ENCODE measurements at places on chromosomes 2 and 18.

DNA sequence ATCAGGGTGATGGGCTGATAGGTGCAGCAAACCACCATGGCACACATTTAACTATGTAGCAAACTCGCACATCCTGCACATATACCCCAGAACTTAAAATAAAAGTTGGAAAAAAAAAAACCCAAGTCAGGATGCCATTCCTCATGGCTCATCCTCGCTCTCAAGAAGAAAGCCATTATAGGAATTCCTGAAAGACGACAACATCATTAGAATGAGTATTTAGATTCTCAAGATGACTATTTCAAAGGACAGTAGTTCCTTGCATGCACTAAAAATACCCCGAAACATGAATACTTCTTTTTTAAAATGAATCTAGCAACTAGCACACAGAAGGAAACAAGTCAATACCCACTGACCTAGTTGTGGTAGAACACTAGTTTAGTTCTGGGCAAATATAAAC, 285.8 kb upstream of the REV1 start:
- peak; percentile 66 for DNase-seq

GRCh38 chr2:199705538-199705937, 145.5 kb downstream of the FTCDNL1 start:
- no peak for DNase-seq

DNA sequence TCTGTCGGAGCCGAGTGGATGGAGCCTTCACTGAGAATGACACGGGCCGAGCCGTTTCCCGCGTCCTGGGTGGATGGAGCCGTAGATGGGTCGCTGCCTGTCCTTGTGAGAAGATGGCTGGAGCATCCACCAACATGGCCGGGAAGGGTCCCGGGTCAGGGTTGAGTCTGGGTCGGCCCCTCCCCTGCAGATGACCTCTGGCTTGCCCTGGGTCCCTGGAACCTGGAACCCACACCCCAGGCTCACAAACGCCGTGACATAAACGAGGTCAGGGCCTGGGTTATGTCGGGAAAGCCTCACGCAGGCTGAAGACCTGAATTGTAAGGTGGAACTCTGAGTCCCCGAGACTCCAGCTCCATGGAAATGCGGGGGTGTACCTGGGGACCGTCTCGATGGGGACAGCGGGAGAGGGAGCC, 94.9 kb downstream of the NFATC1 start:
- no peak for DNase-seq

DNA sequence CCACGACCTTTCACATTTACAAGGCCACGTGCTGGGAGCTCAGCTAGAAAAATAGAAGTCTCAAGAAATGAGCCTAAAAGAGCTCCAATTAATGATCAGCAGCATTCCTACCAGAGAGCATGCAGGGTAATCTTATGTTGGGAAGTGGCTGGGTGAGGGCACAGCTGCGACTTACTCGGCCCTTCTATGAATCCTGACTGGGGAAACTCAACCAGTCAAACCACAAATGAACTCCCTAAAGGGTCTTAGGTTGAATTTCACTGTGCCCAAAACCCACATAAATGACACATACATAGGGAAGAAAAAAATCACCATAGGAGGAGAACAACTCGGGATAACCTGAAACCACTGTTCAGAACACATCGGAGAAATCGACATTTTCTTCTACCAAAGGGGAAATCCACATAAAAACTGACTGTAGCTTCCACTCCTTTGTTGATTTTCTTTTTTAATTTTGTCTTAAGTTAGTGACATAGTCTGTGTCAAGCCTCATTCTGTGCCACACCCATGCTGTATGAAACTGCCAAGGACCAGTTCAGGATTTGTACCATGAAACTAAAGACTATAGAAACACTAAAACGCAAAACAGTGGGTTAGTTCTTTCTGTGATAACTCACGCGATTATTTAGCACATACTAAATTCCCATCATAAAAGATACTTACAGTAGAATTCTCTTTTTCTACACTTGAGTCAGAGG, 54.7 kb downstream of the UXS1 start:
- DNase-seq: no peak

DNA sequence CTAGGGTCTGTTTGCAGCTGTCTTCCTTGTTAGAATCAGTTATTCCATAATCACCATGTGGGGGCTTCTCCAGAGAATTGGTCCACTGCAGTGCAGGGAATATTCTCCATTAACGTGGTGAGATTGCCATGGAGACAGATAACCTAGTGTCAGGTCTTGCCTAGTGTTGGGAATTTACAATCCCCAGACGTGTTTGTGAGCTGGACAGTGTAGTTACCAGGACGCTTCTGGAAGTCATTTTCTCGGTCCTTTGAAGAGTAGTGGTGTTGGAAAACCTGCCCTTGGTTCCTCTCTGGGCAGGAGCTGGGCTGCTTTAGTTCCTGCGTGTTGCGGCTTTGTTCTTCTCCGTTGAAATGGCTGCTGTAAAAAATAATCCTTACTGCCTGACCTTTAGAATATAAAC, 68.8 kb upstream of the LYPD6B start:
- no peak for DNase-seq

- DNase-seq: no peak
Measured at GRCh38 chr2:207619764-207620203, 5.4 kb downstream of the METTL21A start.

GRCh38 chr2:119245076-119245840, 21.6 kb downstream of the STEAP3 start:
- DNase-seq: no peak

DNA sequence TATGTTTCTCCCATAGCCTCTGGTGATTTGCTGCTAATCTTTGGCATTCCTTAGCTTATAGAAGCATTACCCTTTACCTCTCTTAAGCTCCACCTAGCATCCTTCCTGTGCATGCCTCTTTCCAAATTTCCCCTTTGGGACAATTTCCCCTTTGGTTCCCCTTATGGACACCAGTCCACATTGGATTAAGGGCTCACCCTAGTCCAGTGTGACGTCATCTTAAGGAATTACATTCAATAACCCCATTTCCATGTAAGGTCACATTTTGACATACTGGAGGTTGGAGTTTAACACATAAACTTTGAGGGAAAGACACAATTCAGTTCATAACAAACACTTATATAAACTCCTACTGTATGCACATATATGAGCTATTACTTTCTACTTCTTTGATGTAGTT, 916.6 kb downstream of the SLC4A3 start:
- no peak for DNase-seq

- DNase-seq: no peak
Measured at GRCh38 chr2:202599911-202600310, 34.9 kb upstream of the FAM117B start.

DNA sequence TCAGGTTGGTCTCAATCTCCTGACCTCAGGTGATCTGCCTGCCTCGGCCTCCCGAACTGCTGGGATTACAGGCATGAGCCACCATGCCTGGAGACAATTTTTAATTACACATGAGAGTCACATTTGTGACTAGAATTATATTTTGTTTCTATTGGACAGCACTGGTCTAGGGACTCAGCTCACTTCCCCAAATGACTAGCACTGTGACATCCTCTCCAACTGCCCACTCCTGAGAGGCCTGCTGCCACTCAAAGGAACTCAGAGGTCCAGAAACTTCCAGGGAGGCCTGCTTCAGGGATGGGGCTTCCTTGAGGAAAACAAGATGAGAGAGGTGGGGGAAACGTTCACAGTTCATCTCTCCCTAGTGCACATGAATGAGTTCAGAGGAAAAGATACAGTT, 29.5 kb downstream of the TMEM163 start:
- no peak for DNase-seq

DNA sequence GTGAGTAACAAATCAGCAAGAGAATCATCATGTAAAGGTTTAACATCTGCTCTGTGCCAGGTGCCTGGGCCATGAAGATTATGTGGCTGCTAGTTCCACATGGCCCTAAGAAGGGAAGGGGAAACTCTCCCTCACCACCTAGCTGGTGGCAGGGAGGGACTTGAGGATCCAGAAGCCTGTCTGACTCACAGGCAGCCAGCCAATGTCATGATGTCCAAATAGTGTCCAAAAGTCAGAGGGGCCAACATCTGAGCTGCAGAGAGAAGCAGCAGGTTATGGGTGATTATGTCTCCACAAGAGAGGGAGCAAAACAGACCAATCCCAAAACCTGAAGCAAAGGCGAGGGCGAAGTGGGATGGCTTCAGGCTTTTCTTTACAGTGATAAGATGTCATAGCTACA, 61.9 kb upstream of the SPP2 start:
- DNase-seq: no peak

DNA sequence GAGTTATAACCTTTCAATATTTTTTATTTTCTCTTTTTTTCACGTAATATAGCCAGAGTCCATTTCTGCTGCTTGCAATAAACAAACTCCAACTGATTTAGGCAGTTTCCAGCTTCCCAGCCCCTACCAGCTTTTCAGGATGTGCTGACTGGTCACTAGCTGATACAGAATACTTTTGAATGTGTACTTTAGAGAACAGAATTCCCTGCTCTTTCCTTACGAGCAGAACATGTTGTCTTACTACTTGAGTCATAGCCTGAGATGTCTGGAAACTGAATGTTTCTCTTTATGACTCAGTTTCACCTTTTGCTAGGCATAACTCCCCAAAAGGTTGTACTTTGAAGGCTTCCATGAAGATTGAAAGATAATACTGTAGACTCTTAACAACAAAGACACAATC, 44.5 kb upstream of the KCNE4 start:
- DNase-seq: no peak

GRCh38 chr18:22564036-22564435, 146.3 kb upstream of the CTAGE1 start:
- peak; percentile 10 for DNase-seq

GRCh38 chr2:163626639-163627109, 109.1 kb downstream of the FIGN start:
- DNase-seq: no peak

GRCh38 chr2:27265536-27265870, 2.7 kb upstream of the SLC30A3 start:
- no peak for DNase-seq

DNA sequence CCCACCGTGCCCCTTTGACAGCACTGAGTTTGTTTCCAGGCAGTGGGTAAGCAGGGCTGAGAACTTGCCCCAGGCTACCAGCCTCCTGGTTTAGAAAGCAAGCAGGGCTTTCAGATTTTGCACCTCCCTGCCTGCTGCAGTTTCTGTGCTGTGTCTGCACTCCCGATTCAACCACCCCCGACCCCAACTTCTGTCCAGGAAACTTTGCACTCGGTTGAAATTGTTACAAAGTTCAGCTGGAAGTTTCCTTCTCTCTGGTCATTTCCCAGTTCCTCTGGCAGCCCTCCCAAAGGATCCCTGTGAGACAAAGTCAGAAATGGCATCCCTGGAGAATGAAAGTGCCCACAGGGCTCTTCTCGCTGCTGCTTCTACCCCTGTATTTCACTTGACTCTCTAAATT, 12.4 kb upstream of the UPP2 start:
- no peak for DNase-seq

DNA sequence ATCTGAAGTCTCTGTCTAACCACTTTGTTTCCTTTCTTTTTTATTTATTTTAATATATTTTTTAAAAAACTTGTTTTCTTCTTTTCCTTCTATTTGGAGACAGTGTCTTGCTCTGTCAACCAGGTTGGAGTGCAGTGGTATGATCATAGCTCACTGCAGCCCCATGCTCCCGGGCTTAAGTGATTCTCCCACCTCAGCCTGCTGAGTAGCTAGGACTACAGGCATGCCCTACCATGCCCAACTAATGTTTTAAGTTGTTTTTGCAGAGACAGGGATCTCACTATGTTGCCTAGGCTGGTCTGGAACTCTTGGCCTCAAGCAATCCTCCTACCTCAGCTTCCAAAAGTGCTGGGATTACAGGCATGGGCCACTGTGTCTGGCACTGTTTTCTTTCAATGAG, 81.1 kb upstream of the TLK1 start:
- no peak for DNase-seq

DNA sequence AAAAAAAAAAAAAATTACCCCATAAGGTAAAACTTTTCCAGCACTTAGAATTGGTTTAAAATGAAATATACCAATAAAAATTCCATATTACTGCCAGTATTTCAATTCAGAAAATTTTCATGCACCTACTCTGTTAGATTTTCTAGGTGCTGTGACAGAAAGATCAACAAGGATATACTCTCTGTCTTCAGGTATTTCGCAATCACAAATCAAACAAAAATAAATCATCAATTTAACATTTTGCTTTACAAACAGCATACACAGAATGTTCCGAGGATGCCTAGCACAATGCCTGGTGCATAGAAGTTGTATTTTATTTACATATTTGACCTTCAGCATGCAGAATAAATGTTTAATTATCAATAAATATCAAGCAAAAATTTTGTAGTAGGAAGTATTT, 66.5 kb downstream of the RBBP8 start:
- no peak for DNase-seq

DNA sequence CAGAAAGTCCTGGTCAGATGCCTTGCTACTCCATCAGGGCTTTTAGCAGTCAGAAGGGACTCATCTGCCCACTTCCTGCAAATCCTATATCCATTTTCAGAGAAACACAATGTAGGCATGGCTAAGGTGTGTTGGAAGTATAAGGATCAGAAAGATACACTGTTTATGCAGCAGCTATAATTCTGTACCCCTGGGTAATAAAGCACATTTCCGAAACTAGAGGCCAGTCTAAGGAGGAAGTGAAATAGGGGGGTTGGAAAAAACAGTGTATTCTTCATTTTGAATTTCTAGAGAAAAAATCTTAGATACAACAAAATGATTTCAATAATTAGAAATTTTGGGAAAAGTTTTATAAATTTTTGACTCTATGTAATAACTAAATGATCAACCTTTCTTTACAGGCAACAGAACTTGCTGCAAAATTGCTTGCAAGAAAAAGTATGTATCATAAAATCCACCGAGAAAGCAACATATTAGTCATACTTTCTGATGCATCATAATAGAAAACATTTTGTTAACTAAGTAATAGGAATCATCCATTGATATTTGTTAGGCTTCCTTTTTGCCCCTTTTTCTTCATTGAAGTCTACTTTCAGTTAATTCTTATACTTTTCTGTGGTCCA, 47.4 kb downstream of the FSIP2 start:
- no peak for DNase-seq

GRCh38 chr2:101696272-101697123, 1.0 kb upstream of the MAP4K4 start:
- no peak for DNase-seq

DNA sequence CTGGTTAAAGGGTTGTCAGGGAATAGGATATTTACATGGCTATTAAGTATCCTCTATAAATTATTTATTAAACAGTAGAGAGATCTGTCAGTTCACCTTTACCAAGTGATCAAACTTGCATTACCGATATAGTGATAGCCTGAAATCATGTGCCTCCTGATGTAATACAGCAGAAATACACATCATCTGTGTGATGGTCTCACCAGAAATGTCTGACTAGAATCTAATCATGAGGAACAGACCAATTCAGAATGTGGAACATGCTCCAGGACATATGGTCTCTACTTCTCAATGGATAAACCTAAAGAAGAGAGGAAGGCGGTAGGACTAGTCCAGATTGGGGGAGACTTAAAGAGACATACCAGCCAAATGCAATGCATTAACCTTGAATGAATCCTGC, 6.2 kb downstream of the VPS54 start:
- no peak for DNase-seq
